ENCODE measurements at places on chromosomes 16 and 17.

GRCh38 chr16:5951486-5951885 is 853.9 kb upstream of the EEF2KMT start:
- no peak for DNase-seq

DNA sequence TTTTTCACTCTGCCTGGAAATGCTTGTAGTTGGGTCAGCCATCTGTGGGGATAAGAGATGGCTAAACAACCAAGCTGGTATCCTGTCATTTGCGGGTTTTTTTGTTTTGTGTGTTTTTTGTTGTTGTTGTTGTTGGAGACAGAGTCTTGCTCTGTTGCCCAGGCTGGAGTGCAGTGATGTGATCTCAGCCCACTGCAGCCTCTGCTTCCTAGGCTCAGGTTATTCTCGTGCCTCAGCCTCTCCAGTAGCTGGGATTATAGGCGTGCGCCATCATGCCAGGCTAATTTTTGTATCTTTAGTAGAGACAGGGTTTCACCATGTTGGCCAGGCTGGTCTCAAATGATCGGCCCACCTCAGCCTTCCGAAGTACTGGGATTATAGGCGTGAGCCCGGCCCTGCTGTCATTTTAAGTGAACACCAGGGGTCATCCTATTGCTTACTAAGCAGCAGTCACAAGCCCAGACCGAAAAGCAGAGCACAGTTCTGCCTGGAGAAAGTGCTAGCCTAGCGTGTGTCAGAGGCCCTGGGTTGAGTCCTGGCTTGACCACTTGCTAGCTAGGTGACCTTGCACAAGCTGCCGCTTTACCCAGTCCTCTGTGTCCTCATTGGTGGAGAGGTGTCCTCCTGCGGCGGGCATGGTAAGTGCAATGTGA is 4.6 kb downstream of the SMCR8 start:
- no peak for DNase-seq

DNA sequence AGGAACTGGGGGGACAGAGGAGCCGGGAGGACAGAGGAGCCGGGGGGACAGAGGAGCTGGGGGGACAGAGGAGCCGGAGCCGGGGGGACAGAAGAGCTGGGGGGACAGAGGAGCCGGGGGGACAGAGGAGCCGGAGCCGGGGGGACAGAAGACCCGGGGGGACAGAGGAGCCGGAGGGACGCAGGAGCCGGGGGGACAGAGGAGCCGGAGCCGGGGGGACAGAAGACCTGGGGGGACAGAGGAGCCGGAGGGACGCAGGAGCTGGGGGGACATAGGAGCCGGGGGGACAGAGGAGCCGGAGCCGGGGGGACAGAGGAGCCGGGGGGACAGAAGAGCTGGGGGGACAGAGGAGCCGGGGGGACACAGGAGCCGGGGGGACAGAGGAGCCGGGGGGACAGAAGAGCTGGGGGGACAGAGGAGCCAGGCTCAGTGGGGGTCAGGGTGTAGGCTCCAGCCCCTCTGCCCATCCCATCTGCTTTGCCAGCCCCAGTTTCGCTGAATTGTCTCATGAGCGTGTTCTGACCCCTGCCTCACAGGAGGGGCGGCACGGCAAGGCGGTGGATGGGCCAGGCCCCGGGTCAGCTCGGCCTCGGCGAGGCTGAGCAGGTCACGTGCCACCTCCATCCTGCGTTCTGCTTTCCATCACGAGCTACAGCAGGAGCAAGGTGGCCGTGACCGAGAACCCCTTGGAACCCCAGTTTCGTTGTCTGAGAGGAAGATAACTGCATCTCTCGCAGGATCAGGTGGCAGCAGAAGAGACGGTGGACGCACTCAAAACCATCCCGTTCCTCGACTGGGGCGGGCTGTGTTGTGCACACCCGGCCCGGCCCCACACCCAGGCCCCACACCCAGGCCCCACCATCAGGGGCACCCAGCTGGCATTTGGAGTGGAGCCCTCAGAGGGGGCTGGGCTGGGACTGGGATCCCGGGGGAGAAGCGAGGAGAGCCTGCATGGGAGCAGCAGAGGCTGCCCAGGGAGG is 26.1 kb upstream of the CBFA2T3 start:
- no peak for DNase-seq

- no peak for DNase-seq
These were observed 231.1 kb downstream of the SOX9 start for GRCh38 chr17:72351884-72352346.

DNA sequence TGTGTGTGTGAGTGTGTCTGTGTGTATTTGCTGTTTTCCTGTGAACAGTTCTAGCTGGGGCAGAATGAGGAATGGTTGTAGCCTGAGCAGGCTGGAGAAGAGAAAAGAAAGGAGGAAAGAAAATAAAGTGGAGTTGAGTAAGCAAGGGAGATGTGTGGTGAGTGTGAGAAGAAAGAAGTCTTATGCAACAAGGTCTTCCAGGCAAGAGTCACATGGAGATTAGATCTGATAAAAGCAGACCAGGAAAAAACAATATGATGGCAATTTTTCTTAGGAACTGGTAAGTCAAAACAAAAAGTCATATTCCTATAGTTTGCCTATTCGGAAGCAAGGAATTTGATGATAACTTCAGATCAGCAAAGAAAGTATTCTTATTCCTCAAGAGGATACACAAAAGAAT is 125.0 kb downstream of the HS3ST3A1 start:
- no peak for DNase-seq

- no peak for DNase-seq
These were observed 47.0 kb upstream of the FBXO47 start for GRCh38 chr17:39014044-39014794.

DNA sequence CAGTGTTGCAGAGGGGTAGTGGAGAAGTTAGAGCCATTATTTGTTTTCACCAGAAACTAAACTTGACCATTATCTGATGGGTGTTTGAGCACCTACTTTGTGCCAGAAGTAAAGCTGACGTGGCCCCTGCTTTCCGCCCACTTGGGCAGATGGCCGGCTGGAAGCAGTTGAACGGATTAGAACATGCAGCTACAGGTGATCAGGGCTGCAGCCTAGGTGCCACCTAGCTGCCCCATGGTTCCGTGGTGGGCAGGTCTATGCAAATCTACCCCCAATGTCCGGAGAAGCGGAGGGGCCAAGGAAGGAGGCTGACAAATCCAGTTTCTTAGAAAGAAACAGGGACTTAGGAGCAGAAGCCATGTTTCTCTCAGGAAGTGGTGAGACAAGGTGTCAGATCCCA is 62.7 kb downstream of the B9D1 start:
- no peak for DNase-seq

DNA sequence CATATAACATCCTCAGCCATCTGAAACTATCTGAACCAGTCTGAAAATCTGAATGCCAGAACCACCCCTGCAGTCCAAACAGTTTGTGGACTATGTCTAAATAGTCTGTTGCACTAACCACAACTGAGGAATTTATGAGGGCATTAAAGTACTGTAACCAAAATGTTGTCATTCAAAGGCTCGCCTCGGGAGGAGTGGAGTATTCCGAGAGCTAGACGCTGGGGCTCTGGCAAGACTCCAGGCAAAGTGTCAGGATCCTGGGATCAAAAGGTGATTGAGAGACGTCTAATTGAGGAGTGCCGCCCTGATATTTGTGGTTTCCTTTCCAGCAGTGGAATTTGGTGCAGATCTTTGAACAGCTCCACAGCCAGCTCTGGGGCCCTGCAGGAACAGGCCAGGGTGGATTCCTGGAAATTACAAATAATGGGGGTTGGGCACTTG is 142.9 kb upstream of the MYOCD start:
- no peak for DNase-seq

- DNase-seq = no peak
These were observed 18.7 kb downstream of the CEP295NL start for GRCh38 chr17:78884148-78884825.

- DNase-seq = no peak
These were observed at the start of gene SLC22A31 for GRCh38 chr16:89200124-89200849. TSS of gene SLC22A31 (minus strand) at chr16:89200537. CDS start at chr16:89200501, 36 bp downstream.

Data from CD4-positive, alpha-beta T cell treated with Interferon alpha-2 for 1 hour (primary cell).